ENCODE measurements at places on chromosomes 5 and 9.

- no peak for DNase-seq
Observed at GRCh38 chr5:141875795-141876627, 2.2 kb downstream of the PCDH1 start.

DNA sequence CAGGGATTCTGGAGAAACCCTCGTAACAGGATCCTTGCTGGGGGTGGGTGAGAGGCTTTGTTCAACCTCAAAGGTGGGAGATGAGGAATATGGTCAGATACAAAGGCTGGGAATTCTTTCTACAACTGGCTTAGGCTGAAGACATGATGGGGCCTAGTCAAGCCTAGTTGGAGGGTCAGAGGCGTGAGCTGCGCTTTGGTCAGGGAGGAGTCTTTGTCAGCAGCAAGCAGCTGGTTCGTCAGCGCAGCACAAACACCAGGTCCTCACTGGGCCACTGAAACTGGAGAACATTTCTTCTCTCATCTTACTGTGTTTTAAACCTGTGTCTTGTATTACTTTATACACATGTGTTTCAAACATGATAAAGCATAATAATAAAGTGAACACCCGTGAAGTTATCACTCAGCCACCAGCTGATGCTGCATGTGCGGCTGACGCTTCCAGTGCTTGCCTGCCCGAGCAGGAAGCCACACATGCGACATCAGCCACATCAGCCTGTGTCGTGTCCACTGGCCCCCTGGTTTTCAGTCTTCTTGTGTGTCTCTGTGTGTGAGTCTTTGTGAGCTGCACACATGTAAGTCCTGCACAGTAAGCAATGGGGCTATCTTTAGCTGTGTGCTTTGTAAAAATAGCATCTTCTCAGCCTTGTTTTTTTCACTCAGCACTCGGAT, 81.5 kb downstream of the WNK2 start:
- no peak for DNase-seq

GRCh38 chr5:78537821-78538220, 110.8 kb downstream of the LHFPL2 start:
- DNase-seq, result peak; percentile 66

DNA sequence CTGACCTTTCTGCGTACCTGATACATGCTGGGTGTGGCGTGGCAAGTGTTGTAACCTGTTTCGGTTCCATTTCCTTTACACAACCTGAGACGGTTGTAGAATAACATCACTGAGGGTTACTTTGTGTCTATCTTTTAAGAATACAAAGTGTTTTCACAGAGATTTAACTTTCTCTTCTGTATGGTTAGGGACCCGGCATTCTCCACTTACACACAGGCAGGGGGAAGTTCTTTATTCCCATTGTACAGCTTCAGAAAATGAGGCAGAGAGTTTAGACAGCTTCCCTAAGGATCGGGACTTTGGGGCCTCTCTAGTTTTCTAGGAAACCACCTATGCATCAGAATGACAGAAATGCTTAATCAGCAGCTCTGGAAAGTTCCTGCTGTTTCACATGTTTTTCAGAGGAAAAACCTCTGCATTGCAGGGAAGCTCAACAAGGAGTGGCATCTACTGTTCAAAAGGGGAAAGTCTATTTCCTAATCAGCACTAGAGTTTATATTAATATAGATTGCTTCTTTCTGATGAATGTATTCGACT, 41.3 kb downstream of the CAST start:
- DNase-seq, result no peak

DNA sequence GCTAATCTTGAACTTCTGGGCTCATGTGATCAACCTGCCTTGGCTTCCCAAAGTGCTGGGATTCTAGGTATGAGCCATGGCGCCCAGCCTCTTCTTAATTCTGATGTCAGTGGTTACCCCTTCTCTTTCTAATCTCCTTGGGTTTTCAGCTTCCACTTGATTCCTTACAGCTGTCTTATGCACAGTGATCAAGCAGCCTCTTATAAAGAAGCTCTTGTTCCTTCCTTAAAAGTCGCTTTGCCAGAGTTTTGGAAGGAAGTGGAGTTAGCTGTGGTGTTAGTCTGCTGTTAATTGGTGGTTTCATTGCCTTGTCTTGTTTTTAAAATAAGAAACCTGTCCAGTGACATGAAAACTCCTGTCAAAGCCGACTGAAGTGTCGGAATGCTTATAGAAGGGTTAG, 128.1 kb upstream of the CACNA1B start:
- DNase-seq, result no peak

- DNase-seq, result peak; percentile 91
Observed at GRCh38 chr5:115559524-115559923, 14.9 kb upstream of the FEM1C start.
